ENCODE measurements at places on chromosomes 11 and 22.
A peak's percentile ranks its signal among the peaks of the same experiment; 100 is the strongest.

GRCh38 chr11:132691848-132692550 is 840.3 kb downstream of the OPCML start:
- H3K27ac ChIP-seq, result no peak overlapping the region
- no peaks in the 10 kb centered on the region for H3K4me1 ChIP-seq
- H3K27me3 ChIP-seq, result no peaks in the 10 kb centered on the region
- no peak for ATAC-seq
- no peaks in the 10 kb centered on the region for H3K36me3 ChIP-seq
- no peak overlapping the region for H3K4me3 ChIP-seq

- peaks cover 18% of the 10 kb centered on the region for H3K4me1 ChIP-seq
- H3K4me3 ChIP-seq, result no peak overlapping the region
- peak; percentile 46 for ATAC-seq
- H3K27ac ChIP-seq, result no peak overlapping the region
- H3K27me3 ChIP-seq, result peaks cover 49% of the 10 kb centered on the region
Measured at GRCh38 chr22:36197514-36198146, 4.0 kb downstream of the APOL4 start.

- H3K36me3 ChIP-seq, result peaks cover 47% of the 10 kb centered on the region
- no peak for ATAC-seq
- no peaks in the 10 kb centered on the region for H3K4me1 ChIP-seq
- no peak overlapping the region for H3K27ac ChIP-seq
- H3K4me3 ChIP-seq, result no peak overlapping the region
Measured at GRCh38 chr11:71433648-71434450, 14.3 kb downstream of the DHCR7 start.

DNA sequence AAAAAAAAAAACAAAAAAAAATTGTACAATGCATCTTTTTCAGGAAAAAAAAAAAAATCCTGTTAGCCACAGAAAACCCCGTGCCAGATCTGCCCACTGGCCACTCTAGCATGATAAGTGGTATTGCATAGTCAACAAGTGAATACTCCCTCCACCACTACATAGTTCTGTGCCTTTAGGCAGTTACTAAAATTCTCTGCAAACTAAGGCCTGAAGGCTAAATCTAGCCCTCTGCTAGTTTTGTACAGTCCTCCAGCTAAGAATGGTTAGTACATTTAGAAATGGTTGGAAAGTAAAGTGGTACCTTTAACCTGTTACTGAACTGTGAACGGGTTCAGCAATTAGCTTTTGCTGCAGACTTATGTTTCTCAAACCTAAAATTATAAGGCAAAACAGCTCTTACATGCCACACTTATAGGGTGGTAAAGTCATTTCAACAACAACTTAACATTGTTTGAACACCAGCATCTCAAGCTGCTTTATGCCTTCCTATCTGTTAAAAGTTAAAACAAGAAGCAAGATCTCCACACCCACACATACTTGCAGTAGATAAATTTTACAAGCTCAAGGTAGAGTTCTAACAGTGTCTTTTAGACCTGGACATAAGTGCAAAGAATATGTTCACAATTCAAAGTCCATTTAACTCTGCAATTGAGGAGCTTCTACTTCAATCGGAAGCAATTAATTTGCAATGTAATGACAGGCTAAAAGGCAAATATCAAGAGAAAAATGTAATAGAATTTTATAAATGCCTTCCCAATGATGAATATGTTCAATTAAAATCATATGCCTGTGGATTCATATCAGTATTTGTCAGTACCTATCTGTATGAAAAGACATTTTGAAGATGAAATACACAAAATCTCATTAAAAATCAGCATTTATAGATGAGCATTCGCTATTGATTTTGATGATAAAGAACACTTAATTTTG is 7.3 kb downstream of the C11orf71 start:
- H3K27me3 ChIP-seq, result no peaks in the 10 kb centered on the region
- H3K36me3 ChIP-seq, result no peaks in the 10 kb centered on the region
- peaks cover 5% of the 10 kb centered on the region for H3K4me1 ChIP-seq
- H3K4me3 ChIP-seq, result no peak overlapping the region
- no peak for ATAC-seq

GRCh38 chr22:17980638-17981051 is 43.7 kb downstream of the MICAL3 start:
- H3K4me3 ChIP-seq, result peak overlapping the region; percentile 43
- H3K4me1 ChIP-seq, result peaks cover 78% of the 10 kb centered on the region
- H3K27me3 ChIP-seq, result no peaks in the 10 kb centered on the region
